ENCODE measurements at places on chromosomes 6 and 20.

DNA sequence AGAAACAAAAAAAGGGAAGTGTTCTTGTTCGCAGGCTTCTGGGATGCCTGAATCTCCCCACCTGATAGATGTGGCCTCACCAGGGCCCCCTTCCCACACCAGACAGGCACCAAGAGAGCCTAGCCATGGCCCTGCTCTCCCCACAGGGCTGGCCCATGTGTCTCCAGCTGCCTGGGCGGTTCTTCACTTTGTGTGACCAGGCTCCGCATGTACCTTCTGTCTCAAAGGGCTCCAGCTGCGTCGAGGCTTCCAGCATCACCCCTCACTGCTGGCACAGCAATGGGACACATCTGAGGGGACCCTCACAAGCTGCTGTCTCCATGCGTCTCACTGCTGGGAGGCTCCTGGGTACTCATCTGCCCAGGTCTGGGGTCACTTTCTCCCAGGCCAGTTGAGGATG, 362.9 kb downstream of the ZFAND3 start:
- DNase-seq, result no peak

DNA sequence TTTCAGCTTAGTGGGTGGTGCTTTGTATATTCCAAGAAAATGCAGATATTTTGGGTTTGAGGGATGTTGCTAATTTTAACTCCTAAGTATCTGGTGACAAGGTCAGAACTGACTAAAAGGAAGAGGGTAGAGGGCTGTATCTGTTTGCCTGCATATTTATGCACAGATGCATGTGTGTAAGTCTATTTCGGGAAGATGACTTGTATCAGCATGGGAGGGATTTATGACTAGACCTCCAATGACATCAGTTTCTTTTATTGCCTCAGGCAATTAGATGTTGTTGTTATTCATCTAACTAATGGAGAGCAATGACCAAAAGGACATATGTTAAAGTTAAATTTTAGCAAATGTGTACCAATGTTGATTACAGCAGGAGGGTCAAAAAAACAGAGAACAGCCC, 734.3 kb downstream of the QKI start:
- no peak for DNase-seq

GRCh38 chr20:15076785-15077184, 739.4 kb upstream of the FLRT3 start:
- no peak for DNase-seq

GRCh38 chr6:158894193-158894592, 75.0 kb upstream of the EZR start:
- DNase-seq, result no peak

GRCh38 chr6:158611039-158611438, 33.5 kb downstream of the DYNLT1 start:
- DNase-seq, result no peak

DNA sequence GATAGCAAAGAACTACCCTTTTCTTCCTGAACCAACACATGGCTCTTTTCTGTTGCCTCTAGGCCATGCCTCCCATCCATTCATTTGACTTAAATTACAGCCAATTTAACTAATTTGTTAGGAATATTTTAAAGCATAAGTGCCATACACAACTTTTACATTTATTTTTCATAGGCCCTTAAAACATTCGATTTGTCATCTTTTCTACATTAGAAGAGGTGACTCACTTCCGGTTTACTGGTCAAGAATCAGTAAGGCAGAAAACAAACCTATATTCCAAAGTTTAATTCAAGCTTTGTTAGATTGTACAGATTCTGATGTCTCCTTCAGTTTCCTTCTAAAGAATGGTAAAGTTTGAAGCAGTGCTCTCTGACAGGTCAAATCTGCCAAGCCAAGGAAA, 344.3 kb downstream of the SAMD5 start:
- DNase-seq, result no peak

DNA sequence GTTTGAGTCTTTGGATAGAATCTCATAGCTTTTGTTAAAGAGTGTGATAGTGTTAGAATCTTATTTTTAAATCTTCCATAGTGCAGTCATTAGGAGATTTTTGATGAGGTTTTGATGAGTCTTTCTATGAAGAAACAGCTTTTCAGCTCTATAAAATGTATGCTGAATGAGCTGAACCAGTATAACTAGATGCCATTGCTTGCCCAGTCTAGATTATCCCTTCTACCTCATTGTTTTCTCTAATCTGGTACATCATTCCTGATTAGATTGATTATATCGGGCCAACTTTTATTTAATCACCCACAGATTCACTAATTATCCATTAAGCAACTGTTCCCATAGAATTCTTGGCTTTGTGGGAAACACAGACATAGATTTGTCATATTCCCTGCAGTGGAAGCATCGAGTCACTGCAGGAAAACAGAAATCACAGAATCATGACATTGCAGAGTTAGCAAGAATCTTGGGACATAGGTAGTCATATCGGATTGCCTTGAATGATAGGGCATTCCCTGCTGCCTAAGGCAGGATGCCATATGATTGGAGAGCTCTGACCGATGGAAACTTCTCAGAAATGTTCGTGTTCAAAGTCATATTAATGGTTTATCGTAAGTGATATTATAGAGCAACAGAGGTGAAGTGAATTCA, 882.7 kb upstream of the FLRT3 start:
- no peak for DNase-seq

GRCh38 chr20:62275219-62275618, 27.6 kb upstream of the ADRM1 start:
- no peak for DNase-seq

GRCh38 chr6:148223424-148223842, 119.2 kb upstream of the SASH1 start:
- no peak for DNase-seq

- no peak for DNase-seq
Observed at GRCh38 chr20:19937651-19938420, 79.3 kb upstream of the NAA20 start.

- DNase-seq, result no peak
Observed at GRCh38 chr6:143744551-143745165, 66.9 kb downstream of the PHACTR2 start.

DNA sequence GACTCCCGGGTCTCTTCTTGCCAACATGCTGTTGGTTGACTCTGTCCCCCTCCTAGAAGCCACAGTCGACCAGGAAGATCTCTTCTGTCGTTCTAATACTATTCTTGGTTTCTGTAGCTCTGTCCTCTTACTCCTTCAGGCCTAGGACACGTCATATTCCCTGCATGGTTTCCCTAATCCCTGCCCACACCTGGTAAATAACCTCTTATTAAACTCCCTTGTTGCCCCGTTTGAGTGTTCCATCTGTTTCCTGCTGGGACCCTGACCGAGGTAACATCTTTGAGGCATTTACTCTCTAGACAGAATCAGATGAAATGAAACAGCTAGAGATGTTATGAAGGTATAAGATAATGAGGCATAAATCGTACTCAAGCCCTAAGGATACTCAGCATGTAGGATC, 68.1 kb downstream of the PLCB4 start:
- no peak for DNase-seq
